ENCODE measurements at places on chromosomes 6 and 20.

DNA sequence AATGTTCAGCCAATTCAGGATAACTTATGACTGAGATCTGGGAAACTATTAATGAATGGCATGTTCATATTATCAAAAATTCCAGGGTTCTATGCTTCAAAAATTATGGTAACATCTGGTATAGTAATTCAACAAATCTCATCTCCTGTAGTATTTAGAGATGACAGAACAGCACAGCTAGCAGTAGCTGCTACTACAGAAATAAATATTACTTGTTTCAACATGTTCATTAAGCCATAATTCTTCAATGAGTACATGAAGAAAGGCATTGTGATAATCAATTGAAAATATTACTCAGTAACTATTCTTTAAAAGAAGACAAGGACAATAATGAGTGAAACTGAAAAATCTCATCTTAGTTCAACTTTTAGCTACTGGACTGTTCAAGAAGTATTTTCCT, 66.8 kb downstream of the ATG5 start:
- DNase-seq: no peak

- DNase-seq: no peak
Measured at GRCh38 chr6:77856391-77856790, 203.6 kb downstream of the MEI4 start.

GRCh38 chr6:148193063-148193680, 149.5 kb upstream of the SASH1 start:
- DNase-seq: no peak

- no peak for DNase-seq
Measured at GRCh38 chr6:96304997-96305396, 216.6 kb upstream of the UFL1 start.

DNA sequence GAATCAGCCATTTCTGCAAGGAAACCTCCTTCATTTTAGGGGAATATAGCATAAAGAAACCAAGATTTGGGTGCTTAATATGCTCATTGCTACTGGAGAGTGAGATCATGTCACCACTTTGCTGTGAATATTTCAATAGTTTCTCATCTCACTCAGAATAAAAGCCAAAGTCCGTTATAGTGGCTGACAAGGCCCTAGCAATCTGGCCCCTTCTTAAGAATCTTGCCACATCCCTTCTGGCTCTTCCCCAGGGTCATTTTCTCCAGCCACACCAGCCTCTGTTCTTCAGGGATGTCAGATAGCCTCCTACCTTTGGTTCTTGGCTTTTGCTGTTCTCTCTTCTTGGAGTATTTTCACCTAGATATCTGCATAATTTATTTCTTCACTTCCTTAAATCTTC, 24.8 kb upstream of the MLIP start:
- no peak for DNase-seq
